ENCODE measurements at places on chromosomes 12 and 14.

GRCh38 chr12:103012884-103013283, 55.4 kb downstream of the ASCL1 start:
- DNase-seq: no peak

- DNase-seq: no peak
Observed at GRCh38 chr12:109861689-109862314, 18.5 kb downstream of the GLTP start.

DNA sequence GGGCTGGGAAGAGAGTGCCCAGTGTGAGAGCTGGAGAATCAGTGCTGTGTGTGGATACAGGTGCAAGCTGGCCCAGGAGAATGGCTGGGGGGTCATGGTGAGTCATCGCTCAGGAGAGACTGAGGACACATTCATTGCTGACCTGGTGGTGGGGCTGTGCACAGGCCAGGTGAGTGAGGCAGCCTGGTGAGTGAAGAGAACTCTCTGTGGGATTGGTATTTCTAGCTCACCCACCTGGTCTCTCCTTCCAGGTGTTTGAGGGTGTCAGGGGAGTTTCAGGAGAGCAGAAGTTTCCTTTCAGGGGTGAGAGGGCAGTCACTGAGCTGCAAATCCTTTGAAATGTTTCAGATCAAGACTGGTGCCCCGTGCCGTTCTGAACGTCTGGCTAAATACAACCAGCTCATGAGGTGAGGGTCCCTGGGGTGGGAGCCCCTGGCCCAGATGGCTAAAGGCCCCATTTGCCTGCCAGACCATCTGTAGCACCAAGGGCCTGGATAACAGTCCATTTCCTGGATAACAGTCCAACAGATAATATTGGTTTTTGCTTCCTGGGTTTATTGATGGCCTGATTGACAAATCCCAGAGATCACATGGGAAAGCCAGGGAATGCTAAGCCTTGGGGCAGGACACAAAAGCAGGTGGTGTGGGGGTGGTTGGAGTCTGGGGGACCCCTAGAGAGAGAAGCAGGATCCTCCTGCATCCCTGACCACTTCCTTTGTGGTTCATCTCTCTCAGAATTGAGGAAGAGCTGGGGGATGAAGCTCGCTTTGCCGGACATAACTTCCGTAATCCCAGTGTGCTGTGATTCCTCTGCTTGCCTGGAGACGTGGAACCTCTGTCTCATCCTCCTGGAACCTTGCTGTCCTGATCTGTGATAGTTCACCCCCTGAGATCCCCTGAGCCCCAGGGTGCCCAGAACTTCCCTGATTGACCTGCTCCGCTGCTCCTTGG, 5.5 kb upstream of the ATN1 start:
- no peak for DNase-seq

GRCh38 chr12:93918262-93918661, 230.1 kb upstream of the PLXNC1 start:
- DNase-seq: no peak

DNA sequence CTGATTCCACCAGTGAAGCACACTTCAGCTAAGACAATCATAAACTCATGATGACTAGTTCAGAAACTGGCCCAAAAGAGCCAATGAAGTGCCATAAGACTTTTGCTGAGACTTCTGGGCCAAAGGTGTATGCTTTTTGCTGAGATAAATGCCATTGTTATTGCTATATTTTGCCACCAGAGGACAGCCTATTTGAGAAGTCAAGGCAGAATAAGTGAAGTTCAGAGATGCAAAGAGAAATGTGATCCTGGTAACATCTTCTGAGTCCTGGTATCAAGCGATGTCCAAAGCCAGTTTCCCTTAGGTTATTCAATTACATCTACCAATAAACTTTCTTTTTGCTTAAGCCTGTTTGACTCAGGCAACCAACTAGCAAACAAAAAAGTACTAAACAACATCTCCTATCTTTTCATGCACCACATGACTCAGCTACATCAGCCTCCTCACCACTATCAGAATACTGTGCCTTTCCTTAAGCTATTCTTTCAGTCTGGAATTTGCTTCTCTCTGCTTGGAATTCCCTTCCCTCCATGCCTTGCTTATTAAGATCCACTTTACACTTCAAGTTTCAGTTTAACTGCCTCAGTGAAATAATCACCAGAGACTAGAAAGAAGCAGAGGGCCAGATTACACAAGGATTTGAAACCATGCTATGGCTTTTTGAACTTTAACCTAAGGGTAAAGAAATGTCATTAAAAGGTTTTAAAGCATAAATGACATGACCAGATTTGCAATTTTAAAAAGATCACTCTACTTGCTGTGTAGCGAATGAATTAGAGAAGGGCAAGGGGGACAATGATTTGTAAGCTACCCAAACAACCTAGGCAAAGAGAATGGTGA, 14.0 kb downstream of the CRY1 start:
- DNase-seq: no peak

GRCh38 chr14:75577729-75578101, 705 bp upstream of the FLVCR2 start:
- peak; percentile 82 for DNase-seq

DNA sequence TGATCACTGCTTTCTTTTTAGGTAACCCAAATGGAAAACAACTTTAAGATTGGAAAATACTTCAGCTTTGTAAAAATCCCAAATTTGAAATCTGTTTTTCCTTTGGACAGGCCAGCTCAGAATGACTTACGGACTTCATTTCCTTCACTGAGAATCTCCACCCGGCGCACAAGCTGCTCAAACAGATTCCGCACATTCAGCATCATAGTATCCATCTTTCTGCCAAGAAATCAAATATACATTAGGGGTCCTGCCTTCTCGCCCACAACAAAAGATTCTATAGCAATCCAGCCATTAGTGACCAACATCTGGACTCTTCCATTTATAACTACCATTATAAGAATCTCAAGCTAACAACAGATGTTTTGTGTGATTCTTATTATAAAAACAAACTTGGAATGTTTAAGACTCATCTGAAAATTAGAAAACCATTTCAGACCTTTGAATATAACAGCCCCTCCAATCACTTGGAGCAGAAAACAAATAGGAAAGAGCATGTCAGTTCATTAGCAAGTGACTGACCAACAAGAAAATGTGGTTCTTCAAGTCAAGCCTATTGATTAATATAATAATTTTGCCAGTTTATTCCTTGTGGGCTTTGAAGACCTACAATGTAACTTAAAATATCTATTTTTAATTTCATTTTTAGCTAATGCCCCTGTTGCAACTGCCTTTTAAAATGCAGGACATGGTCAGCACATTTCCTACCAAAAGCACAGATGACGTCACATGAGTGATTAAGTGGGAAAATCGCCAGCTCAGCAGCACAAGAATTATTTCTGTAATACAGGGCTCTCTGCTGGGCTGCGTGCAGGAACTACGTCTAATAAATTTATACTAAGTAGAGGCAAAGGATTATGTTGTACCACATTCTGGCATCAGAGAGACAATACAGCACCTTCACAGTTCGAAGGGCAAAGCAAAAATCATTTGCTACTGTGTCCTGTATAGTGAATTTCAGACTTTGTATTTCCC, 8.5 kb downstream of the RACGAP1 start:
- DNase-seq: peak; percentile 59

- DNase-seq: no peak
Observed at GRCh38 chr14:72615451-72616121, 278.3 kb downstream of the DPF3 start.

DNA sequence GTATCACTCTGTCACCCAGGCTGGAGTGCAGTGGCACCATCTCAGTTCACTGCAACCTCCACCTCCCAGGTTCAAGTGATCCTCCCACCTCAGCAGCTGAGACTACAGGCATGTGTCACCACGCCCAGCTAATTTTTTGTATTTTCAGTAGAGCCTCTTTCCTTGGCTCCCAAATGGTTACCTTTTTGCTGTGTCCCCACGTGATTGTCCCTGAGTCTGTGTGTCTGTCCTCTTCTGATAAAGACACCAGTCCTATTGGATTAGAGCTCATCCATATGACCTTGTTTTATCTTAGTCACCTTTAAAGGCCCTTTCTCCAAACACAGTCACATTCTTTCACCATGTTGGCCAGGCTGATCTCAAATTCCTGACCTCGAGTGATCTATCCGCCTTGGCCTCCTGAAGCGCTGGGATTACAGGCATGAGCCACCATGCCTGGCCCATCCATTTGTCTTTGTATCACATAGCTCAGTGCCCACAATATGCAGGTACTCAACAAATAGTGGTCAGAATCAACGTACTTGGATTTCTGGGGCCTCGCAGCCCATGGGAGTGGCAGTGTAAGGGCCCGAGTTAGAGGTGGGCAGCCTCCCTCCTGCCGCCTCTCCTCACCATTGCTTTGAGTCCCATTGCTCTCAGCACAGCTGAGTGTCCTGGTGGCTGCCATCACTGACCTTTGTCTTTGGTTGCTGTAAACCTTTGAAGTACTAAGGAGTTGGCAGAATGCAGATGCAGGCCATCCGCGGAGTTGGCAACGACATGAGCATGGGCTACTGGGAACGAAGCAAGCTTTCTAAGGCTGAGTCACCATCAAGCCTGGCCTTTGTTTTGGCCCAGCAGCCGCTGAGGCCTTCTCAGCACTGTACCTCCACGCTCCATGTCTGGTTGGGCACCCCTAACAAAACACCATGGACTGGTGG, 9.3 kb downstream of the TPCN1 start:
- DNase-seq: no peak

DNA sequence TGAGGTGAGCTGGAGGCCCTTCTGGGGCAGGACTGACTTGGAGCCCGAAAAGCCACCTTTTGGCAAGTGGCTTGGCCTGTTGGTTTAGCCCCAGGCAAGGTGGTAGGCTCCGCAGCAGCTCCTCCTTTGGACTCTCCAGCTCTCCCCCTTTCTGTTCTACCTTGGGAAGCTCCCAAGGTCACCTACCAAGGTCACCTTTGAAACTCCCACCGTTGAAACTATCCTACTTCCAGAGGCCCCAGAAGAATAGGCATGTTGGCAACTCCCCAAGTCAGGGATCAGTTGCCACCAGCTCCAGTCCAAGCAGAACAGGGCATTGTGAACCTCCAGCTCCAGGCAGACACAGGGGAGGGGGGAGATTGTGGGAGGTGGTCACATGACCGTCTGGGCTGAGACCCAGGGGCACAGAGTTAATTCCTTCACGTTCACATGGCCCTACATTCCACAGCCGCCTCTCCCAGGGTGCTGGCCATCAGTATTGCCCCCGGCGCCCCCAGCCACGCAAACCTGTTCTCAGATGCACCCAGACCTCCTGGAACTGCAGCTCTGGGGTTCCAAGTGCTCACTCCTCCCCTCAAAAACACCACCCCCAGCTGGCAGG, 14.4 kb downstream of the IRF2BPL start:
- peak; percentile 81 for DNase-seq

DNA sequence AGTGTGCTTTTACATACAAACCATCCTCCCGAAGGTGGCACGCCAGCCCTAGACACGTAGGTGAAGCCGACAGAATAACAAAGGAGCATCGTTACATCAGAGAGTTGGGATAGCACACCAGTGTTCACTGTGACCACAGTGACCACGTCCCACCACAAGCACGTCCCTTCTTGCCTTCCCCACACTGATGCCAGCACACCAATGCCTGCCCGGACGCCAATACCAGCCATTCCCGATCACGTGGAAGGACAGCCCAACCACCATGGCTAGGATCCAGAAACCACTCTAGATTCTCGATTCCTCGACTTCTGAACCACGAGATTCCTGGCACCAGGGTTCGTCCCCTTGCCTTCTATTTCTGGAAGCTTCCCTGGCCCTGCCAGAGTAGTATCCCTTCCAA, 48.0 kb upstream of the GPR68 start:
- no peak for DNase-seq

All from ovary (tissue), 10 donors.